EL (cell line): ENCODE measurements at places on chromosomes 16 and 17.

- no peak for DNase-seq
These were observed 2.9 kb downstream of the UNC119 start for GRCh38 chr17:28549236-28550132.

- peak; percentile 63 for DNase-seq
These were observed 1.1 kb downstream of the RAI1 start for GRCh38 chr17:17682293-17682736.

GRCh38 chr17:50165867-50166517 is at the start of gene SGCA:
TSS of gene SGCA (plus strand) at chr17:50166005. CDS start at chr17:50166041, 36 bp downstream.
- no peak for DNase-seq

DNA sequence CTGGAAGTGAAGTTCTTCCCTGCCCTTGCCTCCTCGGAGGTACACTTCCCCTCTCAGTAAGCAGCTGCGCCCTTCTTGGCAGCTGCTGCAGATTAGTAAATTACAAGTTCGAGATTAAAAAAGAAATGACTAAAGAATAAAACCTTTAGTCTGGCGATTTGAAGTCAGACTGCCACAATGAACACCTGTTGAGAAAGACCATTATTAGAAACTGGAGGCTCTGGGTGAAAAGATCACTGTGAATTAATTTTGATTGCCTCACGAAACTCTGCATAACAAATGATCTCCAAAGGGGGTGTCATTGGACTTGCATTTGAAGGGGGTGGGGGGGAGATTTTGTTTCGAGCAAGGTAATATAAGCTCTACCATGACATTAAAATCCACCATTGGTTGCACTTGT is 39.3 kb downstream of the SALL1 start:
- no peak for DNase-seq

GRCh38 chr16:4699046-4699556 is 5.7 kb downstream of the NUDT16L1 start:
- DNase-seq, result no peak

DNA sequence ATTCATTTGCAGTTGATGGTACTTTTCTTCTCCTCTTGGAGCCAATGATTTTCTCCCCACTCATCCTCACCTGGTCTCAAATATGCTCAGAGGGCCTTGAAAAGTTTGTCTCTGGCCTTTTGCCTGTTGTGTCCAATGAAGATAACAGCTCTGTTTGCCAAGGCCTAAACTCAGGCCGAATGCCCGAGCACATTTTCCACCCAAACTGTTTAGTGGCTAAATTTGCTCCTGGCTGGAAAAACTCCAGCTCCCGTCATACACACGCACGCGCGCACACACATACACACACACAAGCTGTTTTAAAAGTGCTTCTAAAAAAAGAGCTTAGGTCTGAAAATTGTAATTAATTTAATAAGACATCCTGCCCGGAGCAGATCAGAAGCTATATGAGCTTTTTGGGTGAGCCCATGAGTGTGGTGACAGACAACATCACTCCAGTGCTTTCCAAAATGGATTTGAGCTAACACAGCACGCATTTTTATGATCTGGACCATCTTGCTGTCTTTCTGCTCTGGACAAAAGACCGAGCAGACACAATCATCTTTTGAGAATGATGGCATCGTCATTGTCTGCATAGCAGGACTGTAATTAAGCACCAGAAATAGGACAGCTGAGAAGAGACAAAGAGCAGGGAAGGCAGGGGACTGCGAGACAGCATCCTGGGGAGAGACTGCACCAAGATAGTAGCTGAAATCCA is 48.9 kb downstream of the IRX6 start:
- DNase-seq, result no peak

DNA sequence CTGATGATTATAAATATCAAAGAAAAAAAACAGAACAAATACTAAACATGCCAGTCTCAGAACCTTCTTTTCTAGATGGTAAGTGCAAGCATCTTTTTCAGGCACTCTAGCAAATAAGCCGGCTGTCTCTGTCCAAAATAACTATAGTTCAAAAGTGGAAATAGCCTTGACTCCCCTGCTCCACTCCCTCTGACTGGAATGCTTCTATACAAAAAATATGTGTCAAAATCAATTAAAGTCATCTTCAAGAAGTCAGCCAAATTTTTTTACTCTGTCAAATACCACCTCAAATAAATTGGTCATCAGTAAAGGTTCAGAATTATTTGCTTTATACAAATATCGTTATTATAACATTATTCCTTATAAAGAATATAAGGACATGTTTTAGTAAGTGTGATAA is 83.6 kb downstream of the CACNG1 start:
- no peak for DNase-seq

DNA sequence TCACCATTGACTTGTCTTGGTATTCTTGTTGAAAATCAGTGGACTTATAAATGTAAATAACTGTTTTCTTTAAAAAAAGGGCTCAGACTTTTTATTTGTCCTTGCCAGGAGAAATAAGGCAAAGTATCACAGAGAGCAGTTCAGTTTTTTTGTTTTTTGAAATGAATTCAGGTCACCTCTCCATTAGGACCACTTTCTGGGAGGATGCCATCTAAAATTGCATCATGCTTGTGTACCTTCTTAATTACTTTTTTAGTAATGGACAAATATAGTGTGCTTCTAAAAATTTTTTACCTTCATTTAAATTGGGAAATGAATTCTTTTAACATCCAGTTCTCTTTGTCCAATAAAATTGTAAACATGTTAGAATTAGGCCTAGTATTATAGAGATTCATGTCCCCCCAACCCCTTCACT is 210.0 kb downstream of the BCAS3 start:
- no peak for DNase-seq

- DNase-seq, result no peak
These were observed 4.7 kb downstream of the CORO1A start for GRCh38 chr16:30187971-30188561.

DNA sequence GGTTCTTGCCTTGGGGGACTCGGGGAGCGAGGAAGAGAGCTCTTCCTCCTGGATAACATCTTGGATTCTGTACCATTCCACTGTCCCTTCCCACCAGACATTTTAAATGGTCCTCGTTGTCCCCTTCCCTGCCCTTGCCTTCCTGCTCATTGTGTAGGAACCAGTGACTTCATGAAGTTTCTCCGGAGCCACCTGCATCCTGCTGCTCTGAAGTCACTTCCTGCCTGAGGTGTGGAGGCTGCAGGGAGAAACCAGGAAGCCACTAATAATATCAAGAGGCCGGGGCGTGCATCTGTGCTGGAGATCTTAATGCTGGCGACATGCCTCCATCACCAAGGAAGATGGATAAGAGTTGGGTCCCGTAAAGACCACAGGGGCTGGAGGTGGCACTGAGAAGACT is 6.2 kb upstream of the SLC16A13 start:
- no peak for DNase-seq

GRCh38 chr16:8739989-8740704 is 57.3 kb downstream of the TMEM186 start:
- no peak for DNase-seq

- no peak for DNase-seq
These were observed 9.2 kb downstream of the NETO2 start for GRCh38 chr16:47134550-47134949.

GRCh38 chr16:57624806-57625500 is 3.5 kb upstream of the ADGRG1 start:
- no peak for DNase-seq

- DNase-seq, result peak; percentile 14
These were observed 18.5 kb downstream of the ENPP7 start for GRCh38 chr17:79749156-79749815.

DNA sequence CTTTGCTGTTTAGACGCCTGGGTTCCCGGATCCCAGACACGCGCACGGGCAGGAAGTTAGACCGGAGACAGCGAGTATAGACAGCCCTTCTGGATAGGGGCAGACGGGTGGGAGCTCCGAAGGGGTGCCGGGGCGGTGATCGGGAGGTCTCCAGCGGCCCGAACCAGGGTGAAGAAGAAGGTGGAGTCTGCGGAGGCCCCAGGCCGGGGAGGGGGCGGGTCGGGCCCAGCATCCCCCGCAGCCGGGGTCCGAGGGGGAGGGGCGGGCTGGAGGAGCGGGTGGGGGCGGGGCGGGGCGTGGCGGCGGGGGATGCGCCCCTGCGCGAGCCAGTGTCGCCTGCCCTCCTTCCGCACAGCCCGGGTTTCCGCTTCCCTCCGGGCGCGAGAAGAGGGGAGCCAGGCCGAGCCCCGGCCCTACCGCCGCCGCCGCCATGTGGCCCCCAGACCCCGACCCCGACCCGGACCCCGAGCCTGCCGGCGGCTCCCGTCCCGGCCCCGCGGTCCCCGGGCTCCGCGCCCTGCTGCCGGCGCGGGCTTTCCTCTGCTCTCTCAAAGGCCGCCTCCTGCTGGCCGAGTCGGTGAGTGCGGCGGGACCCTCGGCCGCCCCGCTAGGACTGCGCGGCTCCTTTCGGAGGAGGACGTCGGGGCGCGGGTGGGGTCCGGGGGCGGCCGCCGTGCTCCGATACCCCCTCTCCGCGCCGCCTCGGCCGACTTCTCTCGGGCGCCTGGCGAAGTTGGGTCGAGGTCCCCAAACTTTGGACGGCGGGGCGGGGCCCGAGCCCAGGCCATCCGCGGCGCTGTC is at the start of gene CMTM3:
Gene CMTM3 (plus strand): TSS at position 329 of the 801 bp plus-strand sequence. CDS start 102 bp downstream, at position 431.
- peak; percentile 62 for DNase-seq

GRCh38 chr17:80758481-80759376 is 214.1 kb downstream of the RPTOR start:
- DNase-seq, result peak; percentile 35

DNA sequence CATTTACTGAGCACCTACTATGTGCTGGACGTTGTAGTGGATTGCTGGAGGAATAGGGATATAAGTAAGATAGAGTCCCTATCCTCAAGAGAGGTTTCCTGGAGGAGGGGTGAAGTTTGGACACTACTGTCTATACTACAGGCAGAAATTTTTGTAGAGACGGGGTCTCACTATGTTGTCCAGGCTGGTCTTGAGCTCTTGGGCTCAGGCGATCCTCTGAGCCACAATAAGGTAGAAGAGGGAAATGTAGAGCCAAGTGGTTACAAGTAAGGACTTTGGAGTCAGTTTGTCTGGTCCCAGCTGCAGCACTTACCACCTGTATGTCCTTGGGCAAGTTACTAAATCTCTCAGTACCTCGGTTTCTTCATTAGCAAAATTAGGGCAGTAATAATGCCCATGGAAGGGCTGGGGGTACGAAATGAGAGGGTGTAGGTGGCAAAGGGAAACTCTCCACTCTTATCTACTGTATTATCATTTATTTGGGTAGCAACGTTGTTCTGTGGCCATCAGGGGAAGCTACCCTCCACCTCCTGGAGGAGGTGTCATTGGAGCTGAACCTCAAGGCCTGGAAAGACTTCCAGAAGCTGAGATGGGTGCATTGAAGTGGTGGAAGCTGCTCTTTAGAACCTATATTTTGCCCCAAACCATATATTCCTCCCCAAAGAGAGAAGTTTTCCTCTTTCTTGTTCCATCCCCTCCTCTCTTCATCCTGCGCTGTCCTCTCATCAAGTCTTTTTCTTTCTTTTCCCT is 34.9 kb upstream of the DHX8 start:
- no peak for DNase-seq

DNA sequence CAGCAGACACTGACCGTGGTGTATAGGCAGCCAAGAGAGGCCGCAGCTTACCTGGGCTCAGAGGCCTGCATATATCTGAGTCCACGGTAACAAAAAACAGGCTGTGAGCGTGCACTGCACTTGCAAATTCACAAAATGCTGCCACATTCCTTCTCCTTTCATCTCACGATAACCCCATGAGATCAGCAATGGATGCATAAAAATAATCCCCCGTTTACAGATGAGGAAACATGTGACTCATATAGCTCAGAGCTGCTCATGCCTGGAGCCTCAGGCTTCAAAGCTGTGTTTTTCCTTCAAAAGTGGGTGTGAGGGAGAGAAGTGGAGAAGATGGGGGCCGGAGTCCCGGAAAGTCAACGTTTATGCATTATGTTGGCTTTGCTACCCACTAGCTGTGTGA is 118.3 kb upstream of the FOXF1 start:
- DNase-seq, result peak; percentile 87
